CD4-positive, alpha-beta T cell treated with Interleukin-17A for 4 hours (primary cell): ENCODE measurements at places on chromosomes 11 and 22.

DNA sequence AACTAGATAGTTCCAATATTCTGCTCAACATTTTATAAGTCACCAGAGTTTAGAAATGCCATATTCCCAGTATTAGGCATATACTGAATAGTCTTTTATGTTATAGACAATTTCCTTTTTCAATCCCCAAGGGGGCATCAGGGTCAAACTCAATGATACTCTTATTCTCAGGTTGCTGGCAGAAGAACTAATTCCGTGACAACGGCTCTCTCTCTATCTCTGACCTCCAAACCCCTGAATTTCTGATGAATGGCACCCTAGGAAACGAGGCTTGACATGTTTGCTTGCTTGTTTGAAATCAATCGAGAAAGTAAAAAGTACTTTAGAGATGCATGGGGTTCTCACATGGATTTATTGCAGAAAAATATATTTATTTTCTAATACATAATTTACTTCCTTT is 160.1 kb downstream of the CASP12 start:
- no peak for DNase-seq

GRCh38 chr11:99932684-99933083 is 754.4 kb upstream of the ARHGAP42 start:
- no peak for DNase-seq

DNA sequence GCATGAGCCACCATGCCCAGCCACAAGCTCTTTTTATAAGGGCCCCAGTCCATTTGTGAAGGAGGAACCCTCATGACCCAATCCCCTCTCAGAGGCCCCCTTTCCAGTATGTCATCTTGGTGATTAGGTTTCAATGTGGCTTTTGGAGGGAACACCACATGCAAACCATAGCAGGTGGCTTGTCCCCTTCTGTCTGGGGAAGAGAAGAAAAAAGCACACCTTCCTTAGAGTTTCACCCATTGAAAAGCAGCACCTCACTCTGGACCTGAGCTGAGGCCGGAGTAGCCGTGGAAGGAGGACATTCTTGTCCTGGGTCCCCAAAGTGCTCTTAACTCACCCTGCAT is 25.4 kb downstream of the NEAT1 start:
- DNase-seq: no peak

- DNase-seq: no peak
Measured at GRCh38 chr11:79663017-79663416, 222.2 kb upstream of the TENM4 start.

- DNase-seq: no peak
Measured at GRCh38 chr11:10639350-10639749, 54.2 kb downstream of the IRAG1 start.

DNA sequence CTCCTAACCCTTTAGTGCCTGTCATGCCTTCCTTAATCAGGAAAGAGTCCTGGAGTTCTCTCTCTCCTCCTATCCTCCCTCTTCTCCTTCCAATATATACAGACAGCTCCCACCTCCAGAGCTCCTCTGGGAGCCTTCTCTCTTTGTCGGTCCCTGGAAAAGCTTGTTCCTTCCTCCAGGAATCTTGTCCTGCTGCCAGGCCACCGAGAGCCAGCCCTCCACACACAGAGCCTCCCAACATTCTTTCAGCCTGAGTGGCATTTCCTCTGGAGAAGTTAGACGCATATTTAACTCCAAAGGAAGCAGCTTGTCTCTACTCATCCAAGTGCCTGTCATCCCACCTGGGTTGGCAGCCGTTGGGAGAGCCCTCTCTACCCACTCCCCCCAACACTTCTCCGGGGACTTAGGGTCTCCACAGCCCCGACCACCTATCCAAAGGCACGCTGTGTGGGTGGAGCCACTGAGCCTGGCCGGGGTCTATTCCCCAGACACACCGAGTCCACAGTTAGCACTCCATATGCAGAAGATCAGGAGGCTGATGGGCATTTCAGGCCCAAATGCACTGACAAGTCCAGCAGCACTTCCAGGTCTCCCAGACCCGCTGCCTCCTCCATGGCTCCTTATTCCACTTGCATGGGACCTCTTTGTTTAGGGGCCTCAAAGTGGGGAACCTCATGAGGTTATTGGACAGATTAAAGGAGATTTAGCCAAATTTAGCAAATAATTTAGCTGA is 31.1 kb downstream of the DKK3 start:
- no peak for DNase-seq

GRCh38 chr11:14676068-14676467 is 32.5 kb downstream of the PDE3B start:
- no peak for DNase-seq

- DNase-seq: no peak
Measured at GRCh38 chr11:11967669-11968510, 40.5 kb downstream of the DKK3 start.

GRCh38 chr11:93512949-93513667 is 30.1 kb downstream of the SMCO4 start:
- DNase-seq: no peak

DNA sequence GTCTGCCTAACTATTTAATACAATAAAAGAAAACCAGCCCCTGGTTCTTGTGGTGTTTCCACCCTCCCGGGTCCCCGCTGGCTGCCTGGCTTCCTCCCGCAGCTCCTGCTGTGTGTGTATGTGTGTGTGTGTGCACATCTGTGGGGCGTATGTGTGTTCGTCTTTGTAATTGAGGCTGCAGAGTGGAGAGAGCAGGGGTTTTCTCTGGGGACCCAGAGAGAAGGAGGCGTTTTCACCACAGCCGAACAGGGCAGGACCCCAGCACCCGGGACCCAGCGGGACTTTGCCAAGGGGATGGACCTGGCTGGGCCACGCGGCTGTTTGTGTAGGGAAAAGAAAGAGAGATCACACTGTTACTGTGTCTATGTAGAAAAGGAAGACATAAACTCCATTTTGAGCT is 42.7 kb downstream of the IGLL1 start:
- no peak for DNase-seq

- no peak for DNase-seq
Measured at GRCh38 chr11:35267504-35267903, 128.5 kb downstream of the CD44 start.

GRCh38 chr22:23837911-23838680 is 710 bp downstream of the DERL3 start:
- DNase-seq: peak; percentile 17

- no peak for DNase-seq
Measured at GRCh38 chr11:118909619-118910308, 16.0 kb downstream of the BCL9L start.

DNA sequence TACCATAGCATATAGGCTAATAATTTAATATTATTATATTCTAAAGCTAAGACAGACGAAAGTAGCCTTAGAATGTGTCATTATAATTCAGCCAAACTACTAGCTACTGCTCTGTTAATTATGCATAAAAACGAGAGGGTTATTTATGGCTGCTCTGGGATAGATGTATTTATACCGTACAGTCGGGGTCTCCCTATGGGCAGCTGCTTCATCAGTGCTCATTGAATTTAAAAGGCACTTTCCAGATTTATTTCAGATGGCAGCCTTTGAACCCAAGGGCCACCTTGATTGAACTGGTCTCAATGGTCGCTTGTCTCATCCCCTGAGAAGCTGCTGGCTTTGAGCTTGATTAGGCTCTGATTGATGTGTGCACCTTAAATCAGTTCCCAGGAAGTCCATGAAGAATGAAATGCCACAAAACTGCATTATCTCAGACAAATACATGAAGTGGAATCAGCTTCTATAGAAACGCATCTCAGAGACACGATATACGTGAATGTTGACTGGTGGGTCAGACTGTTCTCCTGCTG is 377.6 kb downstream of the LRRC4C start:
- no peak for DNase-seq

DNA sequence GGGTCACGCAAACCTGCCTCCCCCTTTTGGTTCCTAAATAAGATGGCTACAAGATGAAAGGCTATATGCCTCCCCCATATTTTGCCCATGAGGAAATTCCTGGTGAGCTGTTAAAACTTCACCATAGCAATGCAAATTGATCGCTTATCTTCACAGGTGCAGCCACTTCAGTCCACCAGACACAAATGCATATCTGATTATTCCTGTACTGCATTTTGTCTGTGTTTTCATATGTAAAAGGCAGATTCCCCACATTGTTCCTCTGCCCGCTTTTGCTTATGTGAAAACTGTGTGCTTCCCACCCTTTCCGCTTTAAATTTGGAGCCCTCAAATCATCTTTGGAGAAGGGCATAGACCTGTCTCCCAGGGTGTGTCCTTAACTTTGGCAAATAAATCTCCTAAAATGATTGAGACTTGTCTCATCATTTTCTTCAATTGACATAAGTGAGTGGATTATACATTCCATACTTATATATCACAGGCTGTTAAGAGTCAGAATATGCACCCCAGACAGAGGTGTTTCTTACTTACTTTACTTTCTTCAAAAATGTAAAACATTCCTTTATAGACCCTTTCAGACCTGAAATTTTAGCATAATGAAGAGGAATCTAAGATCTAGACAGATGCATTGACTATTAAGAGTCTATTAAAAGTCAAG is 116.4 kb downstream of the CASP12 start:
- no peak for DNase-seq

- DNase-seq: peak; percentile 50
Measured at GRCh38 chr22:24189249-24190158, 8.2 kb downstream of the SUSD2 start.

DNA sequence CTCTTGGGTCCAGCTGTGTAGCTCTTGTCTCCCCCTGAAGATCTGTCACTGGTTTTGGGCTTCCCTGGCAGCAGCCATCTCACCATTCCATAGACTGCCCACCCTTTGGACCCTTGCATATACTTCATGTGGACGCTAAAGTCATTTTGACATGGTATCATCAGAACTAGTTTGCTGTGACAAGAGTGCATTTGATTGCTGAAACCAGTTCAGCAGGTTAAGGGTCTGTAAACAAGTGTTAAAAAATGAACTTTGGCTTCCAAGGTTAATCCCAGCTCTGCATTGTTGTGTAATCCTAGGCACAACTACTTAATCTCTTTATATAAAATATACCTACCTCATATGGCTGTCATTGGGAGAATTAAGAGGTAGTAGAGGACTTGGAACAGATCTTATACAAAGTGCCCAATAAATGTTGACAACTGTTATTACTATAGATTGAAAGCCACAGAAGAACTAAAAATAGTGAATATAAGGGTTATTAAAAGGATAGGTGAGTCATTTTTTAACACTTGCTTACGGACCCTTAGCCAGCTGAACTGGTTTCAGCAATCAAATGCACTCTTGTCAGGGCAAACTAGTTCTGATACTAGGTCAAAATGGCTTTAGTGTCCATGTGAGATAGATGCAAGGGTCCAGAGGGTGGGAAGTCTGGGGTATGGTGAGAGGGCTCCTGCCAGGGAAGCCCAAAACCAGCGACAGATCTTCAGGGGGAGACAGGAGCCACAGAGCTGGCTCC is 29.4 kb downstream of the CCDC90B start:
- DNase-seq: no peak

DNA sequence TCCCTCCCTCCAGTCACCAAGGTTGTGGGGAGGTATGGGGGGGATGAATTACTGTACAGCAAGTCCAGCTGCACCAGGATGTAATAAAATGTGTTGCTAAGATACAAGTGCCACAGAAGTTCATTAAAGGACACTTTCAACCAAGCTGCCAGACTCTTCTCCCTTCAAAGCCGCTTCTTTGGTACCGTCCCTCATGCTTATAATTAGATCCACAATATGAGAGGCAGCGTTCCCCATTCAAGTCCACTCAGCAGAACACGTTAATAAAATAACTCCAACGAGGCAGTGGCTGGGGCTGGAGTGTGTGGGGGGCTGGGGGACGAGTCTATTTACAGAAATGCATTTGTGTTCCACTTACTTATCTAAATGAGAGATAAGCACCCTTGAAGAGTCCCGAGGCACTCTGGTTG is 14.7 kb downstream of the PHF21B start:
- DNase-seq: no peak

GRCh38 chr11:47573321-47573720 is 5.4 kb downstream of the KBTBD4 start:
- DNase-seq: no peak

DNA sequence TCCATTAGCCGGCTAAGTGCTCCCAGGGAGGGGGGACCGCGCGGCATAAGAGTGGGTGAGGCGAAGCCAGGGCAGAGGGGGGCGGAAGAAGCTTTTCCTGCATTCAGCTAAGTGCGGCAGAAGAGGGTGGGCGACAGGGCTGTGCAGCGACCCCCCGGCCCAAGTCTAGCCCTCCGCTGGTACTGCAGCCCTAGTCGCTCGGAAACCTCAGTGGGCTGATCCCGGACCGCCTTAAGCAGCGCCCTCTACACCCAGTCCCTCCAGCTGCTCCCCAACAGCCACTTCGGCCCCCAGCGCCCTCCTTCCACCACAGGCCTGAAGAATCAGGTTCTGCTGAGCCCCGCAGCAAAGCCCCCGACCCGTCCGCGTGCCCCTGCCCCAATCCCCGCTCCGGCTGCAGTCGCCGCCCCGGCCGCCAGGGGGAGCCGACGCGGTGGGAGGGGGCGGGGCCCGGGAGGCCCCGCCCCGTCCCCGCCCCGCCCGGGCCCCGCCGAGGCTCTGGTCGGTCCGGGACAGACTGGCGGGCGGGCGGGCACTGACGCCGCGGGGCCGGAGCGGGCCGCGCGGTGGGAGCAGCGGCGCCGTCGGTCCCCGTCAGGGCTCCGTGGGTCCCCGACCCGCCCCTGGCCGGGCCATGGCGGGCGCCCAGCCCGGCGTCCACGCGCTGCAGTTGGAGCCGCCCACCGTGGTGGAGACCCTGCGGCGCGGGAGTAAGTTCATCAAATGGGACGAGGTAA is at the start of gene PLCB3:
TSS of gene PLCB3 (plus strand) at position 515 of the 737 bp plus-strand sequence. CDS start at position 635, 120 bp downstream.
- peak; percentile 67 for DNase-seq

DNA sequence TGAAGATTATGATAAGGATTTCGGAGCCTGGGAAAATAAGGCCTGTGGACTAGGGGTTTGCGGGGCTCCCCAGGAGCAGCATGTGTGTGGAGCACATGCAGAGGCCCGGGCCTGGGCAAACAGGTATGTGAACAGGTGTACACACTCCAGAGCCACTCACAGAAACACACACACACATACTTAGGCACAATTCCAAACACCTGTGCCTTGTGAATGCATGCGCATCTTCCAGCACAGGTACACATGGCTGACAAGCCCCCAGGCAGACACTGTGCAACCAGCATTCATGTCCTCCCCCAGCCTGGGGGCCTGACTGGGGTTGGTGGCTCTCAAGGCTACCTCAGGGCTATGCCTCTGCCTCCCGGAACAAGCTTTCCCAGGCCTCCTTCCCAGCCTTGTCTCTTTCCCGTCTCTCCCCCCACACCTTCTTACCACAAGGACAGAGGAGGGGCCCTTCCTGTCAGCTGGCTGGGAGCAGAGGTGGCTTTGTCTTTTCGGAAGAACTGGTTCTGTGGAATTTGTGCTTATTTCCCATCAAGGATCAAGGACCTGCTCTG is 2.6 kb upstream of the P2RY6 start:
- no peak for DNase-seq

- DNase-seq: no peak
Measured at GRCh38 chr11:119249671-119250010, 43.5 kb downstream of the CBL start.

- no peak for DNase-seq
Measured at GRCh38 chr22:35995348-35995747, 33.3 kb downstream of the RBFOX2 start.
